Trophoblast cell (in vitro differentiated cells and primary cell): ENCODE measurements at places on chromosomes 2 and 18.

DNA sequence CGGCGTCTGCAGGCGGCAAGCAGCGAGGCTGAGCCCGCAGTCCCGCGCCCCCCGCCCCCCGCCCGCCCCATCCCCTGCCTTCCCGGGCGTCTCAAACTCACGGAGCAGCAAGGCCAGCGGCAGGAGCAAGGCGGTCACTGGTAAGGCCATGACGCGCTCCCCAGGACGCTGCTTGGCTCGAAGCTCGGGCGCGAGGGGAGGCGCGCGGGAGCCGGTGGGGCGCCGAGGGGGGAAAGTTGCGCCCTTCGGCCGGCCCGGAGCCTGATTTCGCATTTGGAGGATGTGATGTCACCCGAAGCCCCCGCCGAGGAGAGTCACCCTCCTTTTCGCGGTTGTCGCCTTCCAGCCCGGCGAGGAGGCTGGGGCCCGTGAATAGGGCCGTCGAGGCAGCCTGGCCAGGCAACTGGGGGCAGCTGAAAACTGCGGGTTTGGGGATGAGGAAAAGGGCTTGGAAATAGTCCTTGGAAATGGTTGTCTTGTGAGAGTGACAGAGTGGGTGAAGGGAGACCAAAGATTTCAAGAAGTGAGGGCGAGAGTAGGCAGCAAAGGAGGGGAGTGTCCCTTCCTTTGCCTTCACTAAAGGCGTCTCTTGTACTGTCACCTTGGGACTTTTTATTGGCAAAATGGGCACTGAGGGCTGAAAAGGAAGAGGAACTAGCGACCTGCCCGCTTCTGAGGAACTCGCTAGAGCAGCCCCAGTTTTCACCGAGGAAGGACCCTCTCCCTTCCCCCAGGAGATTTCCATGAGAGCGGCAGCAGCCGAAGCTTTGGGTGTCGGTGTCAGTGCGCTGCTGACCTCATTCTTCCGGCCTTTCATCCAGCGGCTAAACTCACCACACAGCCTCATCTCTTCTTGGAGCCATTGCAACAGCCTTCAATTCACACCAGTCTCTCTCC lies at the start of gene CD8A:
CD8A (minus strand) TSS at position 238 of the 897 bp plus-strand sequence; CDS start at position 150, 88 bp downstream.
- DNase-seq: no peak

- no peak for DNase-seq
These were observed 484.2 kb upstream of the NRP2 start for GRCh38 chr2:205198140-205198525.

- no peak for DNase-seq
These were observed 68.7 kb upstream of the LYPD6 start for GRCh38 chr2:149261692-149262091.

GRCh38 chr2:189402932-189403331 lies 38.3 kb upstream of the WDR75 start:
- no peak for DNase-seq

GRCh38 chr2:207530160-207531031 lies 634 bp downstream of the CREB1 start:
- DNase-seq: peak; percentile 26

GRCh38 chr2:136344339-136344738 lies 226.4 kb upstream of the CXCR4 start:
- no peak for DNase-seq

GRCh38 chr2:11228692-11229091 lies 73.4 kb downstream of the SLC66A3 start:
- DNase-seq: no peak

GRCh38 chr18:78213361-78213994 lies 766.1 kb upstream of the SALL3 start:
- no peak for DNase-seq

- DNase-seq: no peak
These were observed 507.6 kb upstream of the SPHKAP start for GRCh38 chr2:228689053-228689452.

GRCh38 chr2:43220229-43220751 lies 6.1 kb downstream of the ZFP36L2 start:
- DNase-seq: no peak

- DNase-seq: peak; percentile 95
These were observed 26.1 kb downstream of the RAB31 start for GRCh38 chr18:9734189-9734588.

DNA sequence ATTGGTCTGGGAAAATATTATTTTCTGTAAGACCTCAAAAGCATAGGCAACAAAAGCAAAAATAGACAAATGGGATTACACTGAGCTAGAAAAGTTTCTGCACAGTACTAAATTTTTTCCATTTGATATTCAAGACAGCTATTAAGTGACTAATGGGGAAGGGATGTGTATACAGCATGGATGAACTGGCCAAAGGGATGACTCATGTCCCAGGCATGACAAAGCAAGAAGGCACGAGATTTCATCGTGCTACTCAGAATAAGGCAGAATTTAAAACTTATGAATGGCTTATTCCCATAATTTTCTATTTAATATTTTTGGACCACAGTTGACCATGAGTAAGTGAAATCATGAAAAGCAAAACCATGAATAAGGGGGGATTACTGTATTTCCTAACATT lies 1250.1 kb upstream of the GYPC start:
- peak; percentile 67 for DNase-seq

GRCh38 chr2:134386310-134386709 lies 132.4 kb downstream of the MGAT5 start:
- DNase-seq: no peak

- no peak for DNase-seq
These were observed 301.8 kb downstream of the C1D start for GRCh38 chr2:67760995-67761394.

DNA sequence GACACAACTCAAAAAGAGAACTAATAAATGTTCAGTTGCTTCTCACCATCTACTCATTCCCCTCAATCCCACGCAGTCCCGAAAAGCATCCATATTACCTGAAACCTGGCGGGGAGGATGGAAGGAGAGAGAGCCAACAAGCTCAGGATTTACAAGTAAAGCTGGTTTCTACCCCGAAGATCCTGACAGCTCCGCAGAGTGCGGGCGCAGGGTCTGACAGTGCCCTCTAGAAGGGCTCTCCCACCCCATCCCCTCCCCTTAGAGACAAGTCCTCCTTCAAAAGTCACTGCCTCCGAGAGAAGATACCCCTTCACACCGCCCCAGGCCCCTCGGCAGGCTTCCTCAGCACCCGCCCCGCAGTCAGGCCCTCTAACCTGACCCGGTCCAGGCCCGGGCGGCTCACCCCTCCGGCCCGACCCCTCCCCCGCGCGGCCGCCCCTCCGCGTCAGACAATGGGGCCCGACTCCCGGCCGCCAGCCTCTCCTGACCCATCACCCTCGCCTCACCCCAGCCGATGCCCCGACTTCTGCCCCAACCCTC lies 550 bp downstream of the RAB1A start:
- no peak for DNase-seq

DNA sequence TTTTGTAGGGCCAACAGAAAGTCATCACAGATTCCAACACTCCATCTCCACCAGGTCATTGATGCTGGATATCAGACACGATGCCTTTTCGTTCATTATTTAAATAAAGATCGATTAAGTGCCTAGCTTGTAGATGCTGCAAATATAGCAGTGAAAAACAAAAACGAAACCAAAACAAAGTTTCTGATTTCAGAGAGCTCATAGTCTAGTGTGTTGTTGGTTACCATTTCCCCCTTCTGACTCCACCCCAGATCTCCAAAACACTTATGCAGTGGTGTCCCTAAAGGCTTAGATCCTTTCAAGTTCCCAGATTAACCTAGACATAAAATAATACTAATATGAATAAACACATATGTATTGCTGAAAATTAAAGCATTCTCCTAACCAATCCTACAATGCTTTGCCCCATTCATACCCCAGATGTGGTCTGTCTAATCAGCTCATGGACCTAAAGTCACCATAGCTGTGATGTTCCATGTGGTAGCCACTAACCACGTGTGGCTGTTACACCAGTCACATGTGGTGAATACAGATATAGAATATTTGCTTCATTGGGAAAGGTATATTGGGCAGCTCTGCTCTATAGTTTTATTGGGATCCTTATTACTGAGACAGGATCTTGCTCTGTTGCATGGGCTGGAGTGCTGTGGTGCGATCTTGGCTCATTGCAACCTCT lies 787.2 kb downstream of the TDRD15 start:
- no peak for DNase-seq

GRCh38 chr2:80420530-80421208 lies 116.1 kb upstream of the LRRTM1 start:
- DNase-seq: no peak
